ENCODE measurements at places on chromosomes 4 and X.

DNA sequence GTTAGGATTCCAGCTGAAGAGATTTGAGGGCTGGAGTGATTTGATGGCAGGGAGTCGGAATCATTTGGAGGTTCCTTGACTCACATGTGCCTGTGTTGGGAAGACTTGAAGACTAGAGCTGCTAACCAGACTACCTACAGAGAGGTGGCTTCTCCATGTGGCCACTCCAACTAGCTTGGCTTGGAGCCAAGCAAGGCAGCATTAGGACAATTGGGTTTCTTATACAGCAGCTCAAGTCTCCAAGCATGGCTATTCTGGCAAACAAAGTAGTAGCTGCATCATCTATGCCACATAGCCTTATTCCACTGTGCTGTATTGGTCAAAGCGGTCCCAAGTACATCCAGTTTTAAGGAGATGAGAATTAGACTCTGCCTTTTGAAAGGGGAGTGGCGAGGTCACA lies 171.7 kb upstream of the SLC4A4 start:
- DNase-seq = no peak

DNA sequence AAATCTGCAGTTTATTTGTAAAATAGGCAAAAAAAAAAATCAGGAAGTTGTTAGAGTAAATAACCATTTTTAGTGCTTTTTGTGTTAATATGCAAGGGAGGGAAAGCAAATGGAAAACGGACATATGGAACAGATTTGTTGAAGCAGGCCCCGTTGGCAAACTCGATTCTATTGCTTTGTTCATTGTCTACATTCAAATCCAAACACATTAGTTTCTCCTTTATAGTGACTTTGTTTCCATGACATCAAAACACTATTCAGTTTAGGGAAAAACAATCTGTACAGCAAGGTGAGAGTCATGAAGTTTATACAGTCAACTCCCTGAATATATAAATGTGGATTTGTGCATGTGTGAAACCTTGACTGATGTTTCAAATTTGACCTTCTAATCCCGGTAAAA lies 142.2 kb downstream of the FAM47A start:
- DNase-seq = no peak

GRCh38 chr4:19256823-19257222 lies 994.9 kb upstream of the SLIT2 start:
- DNase-seq = no peak

GRCh38 chr4:112276113-112276512 lies 9.6 kb downstream of the TIFA start:
- DNase-seq = no peak

GRCh38 chr4:77865259-77865658 lies 2.6 kb downstream of the MRPL1 start:
- DNase-seq = no peak

GRCh38 chr4:163680386-163681098 lies 186.1 kb downstream of the TMA16 start:
- DNase-seq = no peak

GRCh38 chr4:97367878-97368277 lies 775.4 kb downstream of the STPG2 start:
- DNase-seq = no peak

DNA sequence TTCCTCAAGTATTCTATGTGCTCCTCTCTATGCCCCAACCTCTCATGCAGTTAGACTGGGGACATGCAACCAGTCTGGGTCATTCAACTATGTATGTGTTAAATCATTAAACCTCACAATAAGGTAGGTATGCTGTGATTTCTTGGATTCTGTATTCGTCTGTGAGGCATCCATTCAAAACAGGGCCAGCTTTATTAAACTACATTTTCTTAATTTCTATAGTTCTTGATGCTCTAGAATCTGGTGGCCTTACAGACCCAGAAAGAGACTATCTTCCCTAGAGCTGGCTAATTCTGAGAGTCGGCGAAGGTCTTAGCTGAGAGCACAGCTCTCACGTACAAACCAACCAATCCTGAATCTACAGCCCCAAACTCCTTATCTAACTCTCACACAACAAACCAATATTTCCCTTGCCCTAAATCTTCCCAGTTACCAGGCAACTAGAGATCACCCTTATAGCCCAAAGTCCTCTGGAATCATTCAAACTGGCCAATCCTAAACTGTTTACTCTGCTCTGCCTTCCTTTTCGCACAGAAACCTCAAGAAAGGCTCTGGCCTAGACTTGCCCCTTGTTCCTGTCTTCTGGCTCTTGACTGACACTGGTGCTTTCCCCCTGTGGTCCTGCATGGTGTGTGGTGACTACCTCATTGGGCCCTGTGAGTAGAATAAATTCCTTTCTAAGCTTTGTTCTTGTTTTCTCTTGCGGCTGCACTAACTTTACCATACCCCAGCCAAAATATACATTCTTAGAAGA lies 203.5 kb upstream of the TET2 start:
- DNase-seq = no peak

- no peak for DNase-seq
Observed at GRCh38 chrX:29870608-29871007, 344.8 kb upstream of the MAGEB2 start.

DNA sequence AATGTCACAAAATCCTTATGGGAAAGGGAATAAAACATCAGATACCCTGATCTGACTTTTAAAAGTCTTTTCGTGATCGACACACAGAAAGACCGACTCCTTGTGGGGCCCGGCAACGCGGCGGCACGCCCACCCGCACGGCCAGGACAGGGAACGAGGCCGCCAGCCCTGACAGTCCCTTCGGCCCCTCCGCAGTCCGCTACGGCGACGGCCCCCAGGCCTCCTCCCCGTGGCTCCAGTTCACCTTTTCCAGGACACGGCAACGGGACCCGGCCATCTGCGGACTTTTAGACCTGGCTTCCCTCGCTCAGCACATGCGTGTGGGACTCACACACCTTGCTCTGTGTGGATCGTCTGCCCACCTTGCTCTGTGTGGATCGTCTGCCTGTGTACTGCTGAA lies 33.6 kb upstream of the GTPBP6 start:
- DNase-seq = no peak

DNA sequence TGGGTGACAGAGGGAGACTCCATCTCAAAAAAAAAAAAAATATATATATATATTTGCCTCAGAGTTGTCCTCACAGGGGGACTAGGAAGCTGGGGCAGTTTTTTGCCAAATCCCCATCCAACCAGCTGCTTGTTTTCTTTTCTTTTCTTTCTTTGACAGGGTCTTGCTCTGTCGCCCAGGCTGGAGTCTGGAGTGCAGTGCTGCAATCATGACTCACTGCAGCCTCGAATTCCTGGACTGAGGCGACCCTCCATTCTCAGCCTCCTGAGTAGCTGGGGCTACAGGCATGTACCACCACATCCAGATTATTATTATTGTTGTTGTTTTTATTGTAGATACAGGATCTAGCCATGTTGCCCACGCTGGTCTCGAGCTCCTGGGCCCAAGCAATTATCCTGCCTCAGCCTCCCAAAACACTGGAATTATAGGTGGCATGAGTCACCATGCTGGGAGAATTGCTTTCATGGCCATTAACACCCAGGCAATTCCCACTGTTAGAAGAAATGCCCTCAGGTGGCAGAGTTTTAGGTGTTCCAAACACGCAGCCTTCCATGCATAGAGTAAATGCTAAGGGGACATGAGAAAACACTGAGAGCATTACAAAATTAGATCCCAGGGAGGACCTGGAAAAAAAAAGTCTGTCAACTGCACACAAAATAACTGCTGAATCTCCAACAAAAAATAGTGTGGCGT lies 98.0 kb downstream of the ARHGAP6 start:
- DNase-seq = no peak

DNA sequence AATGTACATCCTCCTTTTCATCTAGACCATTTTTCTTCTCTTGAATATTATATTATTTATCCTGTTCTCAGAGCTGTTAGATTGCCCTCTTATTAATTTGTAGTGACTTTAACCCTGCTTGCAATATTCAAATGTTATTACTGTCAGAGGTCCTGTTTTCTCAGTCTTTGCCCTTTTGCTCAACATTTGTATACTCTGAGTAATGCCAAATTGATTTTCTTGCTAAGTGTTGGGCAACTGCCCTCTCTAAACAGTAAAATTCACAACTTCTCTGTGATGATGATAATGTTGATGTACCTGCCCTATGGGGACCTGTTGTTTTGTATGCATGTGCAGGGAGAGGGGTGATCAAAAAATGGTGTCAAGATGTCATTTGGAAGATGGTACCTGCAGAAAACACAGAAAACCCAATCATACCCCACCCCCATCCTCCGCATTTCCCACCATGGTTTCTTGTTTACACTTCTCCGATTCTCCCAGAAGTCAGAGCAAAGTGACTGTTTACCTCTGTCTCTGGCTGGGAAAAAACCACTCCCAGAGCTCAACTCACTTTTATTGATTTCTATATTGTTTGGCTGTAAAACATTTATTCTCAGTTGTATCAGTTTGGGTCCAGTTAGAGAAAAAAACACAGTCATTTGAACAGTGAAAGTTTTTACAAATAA lies 694.0 kb downstream of the IL1RAPL1 start:
- no peak for DNase-seq

- DNase-seq = no peak
Observed at GRCh38 chr4:142201041-142201440, 564.7 kb downstream of the IL15 start.

DNA sequence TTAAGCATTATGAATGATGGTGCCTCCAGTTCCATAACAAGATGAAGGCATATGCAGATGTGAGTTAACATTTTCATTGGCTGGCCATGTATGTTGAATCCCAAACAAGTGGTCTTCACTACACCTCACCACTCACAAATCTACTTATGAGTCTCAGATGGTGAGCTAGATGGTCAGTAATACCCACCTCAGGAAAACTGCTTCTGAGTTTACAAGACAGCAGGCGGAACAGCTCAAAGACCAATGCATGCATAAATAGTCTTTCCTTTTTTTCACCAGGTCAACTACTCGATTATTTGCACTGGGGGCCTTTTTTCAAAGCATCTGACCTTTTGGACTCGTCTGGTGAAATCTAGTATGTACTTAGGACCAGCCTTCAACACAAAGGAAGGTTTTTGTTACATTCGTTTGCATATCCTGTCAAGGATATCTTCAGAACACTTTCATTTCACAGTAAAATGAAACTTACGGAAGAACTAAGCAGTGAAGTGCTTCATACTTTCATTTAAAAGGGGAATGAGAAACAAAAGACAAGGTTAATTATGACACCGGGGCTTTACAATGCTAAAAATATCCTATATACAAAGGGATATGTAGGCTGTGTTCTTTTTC lies 23.1 kb upstream of the TLR7 start:
- no peak for DNase-seq

GRCh38 chr4:150123087-150123486 lies 44.8 kb downstream of the DCLK2 start:
- DNase-seq = peak; percentile 55

DNA sequence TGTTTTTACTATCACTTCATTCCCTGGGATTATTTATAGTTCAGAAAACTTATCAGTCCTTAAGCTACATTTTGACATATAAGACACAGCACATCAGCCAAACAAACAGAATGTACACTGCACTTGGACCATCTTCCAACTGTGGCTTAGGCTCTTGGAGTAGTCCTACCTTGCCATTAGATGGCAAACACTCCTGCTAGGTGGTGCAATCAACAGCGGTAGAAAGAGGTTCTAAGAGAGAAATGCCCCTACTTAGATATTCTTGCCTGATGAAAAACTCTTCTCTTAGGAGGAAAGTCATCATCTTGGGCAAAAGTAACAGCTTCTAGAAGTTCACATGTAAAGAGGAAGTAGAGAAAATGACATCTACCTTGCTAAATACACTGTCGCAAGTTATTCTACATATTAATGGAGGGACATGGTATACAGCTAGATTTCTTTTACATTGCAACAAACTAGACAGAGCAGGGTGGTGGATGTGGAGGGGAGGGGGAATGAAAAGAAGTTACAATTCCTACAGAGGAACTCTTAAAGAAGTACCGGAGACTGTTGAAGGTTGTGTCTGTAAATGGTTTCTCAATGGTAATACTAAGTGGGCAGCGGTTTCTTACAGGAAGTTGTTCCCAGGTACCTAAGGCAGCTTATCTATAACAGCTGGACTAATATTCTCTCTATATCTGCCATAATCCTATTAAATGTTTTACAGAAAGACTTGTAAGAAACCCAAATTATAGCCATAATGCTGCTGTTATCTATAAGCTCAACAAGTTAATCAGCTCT lies 8.1 kb upstream of the STPG2 start:
- DNase-seq = no peak

GRCh38 chr4:16995451-16995850 lies 97.0 kb upstream of the LDB2 start:
- DNase-seq = no peak

DNA sequence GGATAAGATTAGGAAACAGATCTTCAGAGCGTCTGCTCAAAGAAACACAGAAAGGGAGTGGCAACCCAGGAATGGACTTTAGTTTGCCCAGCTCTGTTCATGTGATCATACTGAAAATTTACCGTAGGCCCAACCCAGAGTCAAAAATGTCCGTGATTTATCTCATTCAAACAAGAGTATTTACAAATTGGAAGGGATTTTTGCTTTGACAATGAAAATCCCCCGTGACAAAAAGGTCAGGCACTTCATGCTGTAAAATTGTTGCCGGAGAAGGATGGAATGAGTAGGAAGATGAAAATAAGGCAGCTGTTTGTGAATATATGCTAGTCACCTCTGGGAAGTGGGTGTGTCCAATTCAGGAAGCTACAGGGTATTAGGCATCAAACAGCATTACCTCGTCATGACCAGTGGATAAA lies 1.2 kb downstream of the SULT1B1 start:
- DNase-seq = no peak

DNA sequence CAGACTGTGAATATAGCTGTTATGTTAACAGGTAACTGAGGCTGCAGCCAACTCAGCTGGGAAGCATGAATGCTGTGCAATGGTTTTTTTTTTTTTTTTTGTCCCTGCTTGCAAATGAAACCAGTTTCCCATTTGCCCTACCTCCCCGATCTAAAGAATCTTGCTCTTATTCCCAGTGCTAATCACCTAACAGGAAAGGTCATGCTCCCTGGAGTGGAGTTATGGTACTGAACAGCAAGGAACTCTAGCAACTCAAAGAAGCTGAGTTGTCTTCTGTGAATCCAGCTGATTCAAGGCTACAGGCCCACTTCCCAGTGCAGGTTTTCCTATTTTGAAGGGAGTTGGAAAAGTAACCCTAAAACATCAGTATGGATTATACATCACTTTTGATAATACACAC lies 52.1 kb downstream of the HTR2C start:
- no peak for DNase-seq

DNA sequence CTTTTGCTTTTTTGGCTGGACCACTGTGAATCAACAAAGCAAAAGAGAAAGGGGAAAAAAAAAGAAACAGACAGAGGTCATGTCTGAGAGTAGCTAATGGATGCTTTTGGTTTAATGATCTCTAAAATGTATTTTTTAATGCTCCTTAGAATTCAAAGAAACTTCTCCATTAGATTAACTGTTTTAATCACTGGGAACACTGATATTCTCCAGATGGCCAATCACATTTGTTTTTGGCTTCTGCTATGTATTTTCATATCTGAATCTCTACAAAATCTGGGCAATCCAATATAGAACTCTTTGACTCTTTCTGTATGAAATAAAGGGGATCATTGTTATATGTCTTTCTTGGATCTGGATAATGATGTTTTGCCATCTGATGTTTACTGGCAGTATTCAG lies 278.2 kb downstream of the ADGRL3 start:
- DNase-seq = no peak

GRCh38 chr4:158535130-158535614 lies 13.5 kb downstream of the RXFP1 start:
- DNase-seq = peak; percentile 11
